ENCODE measurements at places on chromosomes 3 and 15. TPM values are rescaled to one million over a fixed set of nuclear protein-coding genes. Genes with fewer than 3 reads are reported as not detected.

The MORC1 gene
- total RNA-seq: not detected

The CAND2 gene
- 5.9 TPM for total RNA-seq

The REC114 gene
- total RNA-seq: not detected

The CTXND1 gene
- not detected for total RNA-seq

The TMCO5A gene
- not detected for total RNA-seq

The CCR2 gene
- total RNA-seq: 3.3 TPM

The NDUFB4 gene
- total RNA-seq: 59.3 TPM

The TEX9 gene
- total RNA-seq: 1.5 TPM

The GOLGA8T gene
- 0.53 TPM for total RNA-seq

The ACP3 gene
- not detected for total RNA-seq

The ATP13A5 gene
- total RNA-seq: not detected

The COL6A6 gene
- not detected for total RNA-seq

The CHRM5 gene
- not detected for total RNA-seq

The C3orf85 gene
- total RNA-seq: not detected

The PPP1R14D gene
- total RNA-seq: not detected

The MGLL gene
- 1.8 TPM for total RNA-seq

The GOLGA6L26 gene
- total RNA-seq: not detected

All from T-cell (primary cell).